ENCODE measurements at places on chromosomes 2 and 18.

DNA sequence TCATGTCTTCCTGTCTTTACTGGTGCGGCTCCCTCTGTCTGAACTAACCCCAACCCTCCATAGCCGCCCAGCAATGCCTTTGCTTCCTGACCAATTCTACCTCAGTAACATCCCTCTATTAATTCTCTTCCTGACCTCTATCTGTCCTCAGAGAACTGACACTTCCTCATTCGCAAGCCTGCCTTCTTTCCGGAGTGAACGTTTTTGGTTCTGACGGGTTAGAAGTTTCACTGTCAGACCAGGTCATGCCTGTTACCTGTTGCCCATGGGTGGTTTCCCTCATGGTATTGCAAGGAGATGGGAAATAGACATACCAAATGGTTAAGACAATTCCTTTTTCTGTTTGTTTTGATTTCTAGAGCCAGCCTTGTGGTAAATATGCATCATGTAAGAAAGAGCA is 453.4 kb upstream of the SLC14A2 start:
- DNase-seq, result no peak

GRCh38 chr18:47975701-47976100 is 45.2 kb upstream of the SMAD2 start:
- DNase-seq, result no peak

GRCh38 chr18:8912348-8913326 is 189.9 kb upstream of the NDUFV2 start:
- no peak for DNase-seq

GRCh38 chr2:173970516-173970924 is 5.3 kb upstream of the SP3 start:
- no peak for DNase-seq

DNA sequence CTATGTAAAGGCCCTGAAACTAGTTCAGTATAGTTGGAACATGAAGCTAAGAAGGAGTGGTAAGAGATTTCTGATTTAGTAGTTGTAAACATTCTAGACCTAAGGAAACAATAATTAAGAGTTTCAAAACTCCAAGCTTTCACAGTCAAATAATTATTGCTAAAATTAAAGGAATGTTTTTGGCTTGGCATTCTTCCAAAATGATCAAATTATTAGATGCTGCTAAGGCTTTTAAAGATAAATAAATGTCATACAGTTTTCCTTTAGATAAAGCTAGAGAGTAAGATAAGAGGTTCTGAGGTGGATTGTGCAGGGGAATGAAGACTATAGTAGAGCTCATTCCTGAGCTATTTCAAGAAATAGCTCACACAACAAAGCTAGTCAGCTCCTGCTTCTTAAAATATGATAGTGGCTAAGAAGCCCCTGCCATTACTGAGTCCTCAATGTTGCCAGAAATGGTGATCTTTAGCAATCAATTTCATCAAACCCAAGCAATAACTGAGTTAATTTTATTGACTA is 45.3 kb downstream of the ZC3H15 start:
- no peak for DNase-seq

DNA sequence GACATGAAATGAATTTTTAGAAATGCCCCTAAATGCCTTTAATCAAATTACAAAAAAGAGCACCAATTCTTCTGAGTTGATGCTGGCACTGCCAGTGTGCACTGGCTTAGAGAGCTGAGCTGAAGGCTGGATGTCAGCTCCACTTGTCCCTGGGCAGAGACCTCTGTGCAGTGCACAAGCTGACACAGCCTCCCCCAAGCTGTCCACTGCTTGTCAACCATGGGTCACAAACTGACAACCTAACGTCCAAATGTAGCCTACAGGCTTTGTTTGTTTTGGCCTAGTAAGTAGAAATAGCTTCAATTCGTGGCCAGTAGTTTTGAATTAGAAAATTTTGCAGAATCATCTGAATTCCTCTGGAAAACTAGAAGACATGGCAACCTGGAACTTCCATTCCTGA is 605.6 kb downstream of the DCC start:
- DNase-seq, result no peak

- DNase-seq, result peak; percentile 32
These were observed 39.3 kb upstream of the C1GALT1C1L start for GRCh38 chr2:43715300-43716098.

DNA sequence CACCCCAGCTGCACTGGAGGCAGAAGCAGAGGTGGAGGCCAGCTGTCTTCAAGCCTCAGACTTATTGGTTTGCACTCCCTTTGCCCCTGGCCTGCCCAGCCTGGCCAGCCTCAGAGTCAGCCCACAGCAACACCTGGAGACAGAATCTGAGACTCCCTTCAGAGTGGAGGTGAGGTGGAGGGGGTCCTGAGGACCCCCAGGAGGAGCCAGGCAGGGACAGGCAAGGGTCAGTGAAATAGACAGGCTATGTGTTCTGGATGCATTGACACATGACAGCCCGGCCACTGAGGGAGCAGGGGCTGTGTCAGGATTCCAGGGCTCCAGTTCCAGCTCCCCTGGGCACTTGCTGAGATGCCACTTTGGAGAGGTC is 309.7 kb downstream of the MYCN start:
- DNase-seq, result no peak

- peak; percentile 67 for DNase-seq
These were observed 1500.6 kb upstream of the TMEFF2 start for GRCh38 chr2:193695367-193695766.

DNA sequence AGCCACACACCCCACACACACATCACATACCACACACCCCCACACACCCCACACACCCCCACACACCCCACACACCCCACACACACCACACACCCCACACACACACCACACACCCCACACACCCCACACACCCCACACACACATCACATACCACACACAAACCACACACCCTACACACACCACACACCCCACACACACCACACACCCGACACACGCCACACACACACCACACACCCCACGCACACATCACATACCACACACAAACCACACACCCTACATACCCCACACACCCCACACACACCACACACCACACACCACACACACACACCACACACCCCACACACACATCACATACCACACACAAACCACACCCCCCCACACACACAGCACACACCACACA is 22.4 kb downstream of the TWIST2 start:
- DNase-seq, result peak; percentile 34

DNA sequence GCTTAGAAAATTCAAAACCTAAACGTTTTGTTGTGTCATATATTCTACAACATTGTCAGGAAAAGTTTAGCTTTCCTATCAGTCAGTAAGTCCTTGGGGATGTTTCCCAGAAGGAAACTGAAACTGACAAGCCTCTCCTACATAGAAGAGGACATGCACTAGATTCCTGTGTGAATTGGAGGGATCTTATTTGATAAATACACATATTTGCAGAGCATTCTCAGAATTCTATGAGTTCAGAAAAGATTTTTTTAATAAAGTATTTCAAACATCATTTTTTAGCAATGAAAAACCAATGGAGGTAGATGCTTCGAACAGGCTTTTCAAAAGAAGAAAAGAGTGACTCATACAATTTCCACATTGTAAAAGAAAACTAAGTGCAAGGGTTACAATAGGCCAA is 1706.7 kb downstream of the SUCLG1 start:
- no peak for DNase-seq

DNA sequence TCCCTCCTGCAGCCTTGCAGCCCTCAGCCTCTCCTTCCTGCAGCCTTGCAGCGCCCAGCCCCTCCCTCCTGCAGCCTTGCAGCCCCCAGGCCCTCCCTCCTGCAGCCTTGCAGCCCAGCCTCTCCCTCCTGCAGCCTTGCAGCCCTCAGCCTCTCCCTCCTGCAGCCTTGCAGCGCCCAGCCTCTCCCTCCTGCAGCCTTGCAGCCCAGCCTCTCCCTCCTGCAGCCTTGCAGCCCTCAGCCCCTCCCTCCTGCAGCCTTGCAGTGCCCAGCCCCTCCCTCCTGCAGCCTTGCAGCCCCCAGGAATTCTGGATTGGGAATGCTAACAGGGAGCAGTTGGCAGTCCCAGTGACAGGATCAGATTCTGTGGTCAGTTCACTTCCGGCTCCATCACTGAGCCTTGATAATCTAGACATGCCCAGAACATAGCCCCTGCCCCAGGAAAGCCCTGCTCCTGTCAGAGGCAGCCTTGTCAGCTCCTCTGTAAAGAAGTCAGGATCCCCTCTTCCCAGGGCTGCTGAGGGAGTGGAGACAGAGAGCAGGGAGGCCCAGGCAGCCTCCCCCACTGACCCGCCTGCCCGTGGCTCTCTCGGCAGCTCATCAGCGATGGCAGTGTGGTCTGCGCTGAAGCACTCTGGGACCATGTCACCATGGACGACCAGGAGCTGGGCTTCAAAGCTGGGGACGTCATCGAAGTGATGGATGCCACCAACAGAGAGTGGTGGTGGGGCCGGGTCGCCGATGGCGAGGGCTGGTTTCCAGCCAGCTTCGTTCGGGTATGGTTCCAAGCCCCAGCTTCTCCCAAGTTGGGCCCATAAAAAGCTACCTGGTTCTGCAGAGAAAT is 54.8 kb downstream of the FAM168B start:
- DNase-seq, result no peak

- DNase-seq, result no peak
These were observed 126.6 kb upstream of the SLC14A2 start for GRCh38 chr18:45488645-45489044.

DNA sequence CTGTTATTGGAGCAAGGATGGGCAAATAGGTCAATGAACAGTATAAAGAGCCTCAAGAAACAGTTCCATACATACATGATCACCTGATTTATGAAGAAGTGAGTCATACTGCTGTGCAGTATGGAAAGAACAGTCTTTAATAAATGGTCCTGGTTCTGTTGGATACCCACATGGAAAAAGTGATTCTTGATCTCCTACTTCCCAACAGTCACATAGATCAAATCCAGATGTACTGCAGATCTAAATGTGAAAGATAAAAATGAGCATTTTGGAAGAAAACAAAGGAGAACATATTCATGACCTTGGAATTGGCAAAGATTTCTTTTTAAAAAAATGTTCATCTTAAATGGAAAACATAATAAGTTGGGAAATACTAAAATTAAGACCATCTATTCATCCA is 75.8 kb downstream of the CCDC148 start:
- no peak for DNase-seq

GRCh38 chr2:68018727-68019126 is 44.1 kb downstream of the C1D start:
- DNase-seq, result no peak

GRCh38 chr2:134758633-134759032 is 39.8 kb upstream of the TMEM163 start:
- no peak for DNase-seq

GRCh38 chr2:30368258-30368657 is 78.8 kb upstream of the LCLAT1 start:
- DNase-seq, result peak; percentile 72

DNA sequence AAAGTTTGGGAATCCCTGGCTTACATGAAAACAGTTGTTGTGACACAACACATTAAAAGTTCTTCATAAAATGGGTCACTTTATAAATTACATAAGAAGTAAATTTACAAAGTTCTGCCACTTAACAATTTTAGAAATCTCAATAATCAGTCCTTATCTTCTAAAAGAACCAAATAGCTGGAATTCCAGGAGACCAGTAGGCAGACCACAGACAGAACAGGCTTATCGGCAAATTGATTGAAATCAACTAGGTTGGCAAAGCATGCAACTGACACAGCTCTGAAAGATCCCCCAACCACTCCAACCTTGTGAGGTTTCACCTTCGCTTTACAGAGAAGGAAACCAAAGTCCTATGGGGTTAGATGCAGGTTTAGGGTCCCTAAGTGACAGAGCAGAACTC is 103.0 kb downstream of the DNER start:
- DNase-seq, result no peak

DNA sequence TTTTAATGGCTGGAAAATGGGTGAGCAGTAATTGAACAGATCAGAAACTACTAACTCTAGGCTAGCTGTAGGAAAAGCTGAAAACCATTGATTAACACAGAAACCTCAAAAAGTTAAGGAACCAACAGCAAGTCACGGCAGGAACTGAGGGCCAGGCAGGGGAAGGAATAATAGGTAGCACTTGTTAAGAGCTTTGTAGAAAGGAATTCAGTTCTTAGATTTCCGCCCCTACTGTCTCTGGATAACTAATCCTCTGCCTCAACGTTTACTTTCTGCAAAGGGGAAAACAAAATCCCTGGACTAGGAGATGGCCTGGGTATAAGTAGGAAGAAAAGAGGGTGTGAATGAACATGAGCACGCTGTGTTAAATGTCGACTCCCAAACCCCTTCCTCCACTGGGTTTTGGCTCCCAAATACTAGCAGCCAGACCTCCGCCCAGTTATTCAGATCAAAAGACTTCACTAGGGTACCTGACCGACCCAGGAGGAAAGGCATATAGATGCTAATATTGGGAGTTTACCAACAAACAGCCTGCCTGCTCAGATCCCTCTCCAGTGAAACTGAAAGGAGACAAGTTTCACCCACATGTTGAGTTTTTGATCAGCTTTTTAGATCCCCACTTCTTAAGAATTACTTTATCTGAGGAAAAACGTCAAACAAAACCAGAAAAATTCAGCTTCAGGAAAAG is 12.4 kb downstream of the SMAD2 start:
- no peak for DNase-seq

GRCh38 chr18:27985832-27986231 is 191.1 kb downstream of the CDH2 start:
- no peak for DNase-seq

GRCh38 chr2:7665880-7666279 is 748.7 kb downstream of the RNF144A start:
- no peak for DNase-seq

DNA sequence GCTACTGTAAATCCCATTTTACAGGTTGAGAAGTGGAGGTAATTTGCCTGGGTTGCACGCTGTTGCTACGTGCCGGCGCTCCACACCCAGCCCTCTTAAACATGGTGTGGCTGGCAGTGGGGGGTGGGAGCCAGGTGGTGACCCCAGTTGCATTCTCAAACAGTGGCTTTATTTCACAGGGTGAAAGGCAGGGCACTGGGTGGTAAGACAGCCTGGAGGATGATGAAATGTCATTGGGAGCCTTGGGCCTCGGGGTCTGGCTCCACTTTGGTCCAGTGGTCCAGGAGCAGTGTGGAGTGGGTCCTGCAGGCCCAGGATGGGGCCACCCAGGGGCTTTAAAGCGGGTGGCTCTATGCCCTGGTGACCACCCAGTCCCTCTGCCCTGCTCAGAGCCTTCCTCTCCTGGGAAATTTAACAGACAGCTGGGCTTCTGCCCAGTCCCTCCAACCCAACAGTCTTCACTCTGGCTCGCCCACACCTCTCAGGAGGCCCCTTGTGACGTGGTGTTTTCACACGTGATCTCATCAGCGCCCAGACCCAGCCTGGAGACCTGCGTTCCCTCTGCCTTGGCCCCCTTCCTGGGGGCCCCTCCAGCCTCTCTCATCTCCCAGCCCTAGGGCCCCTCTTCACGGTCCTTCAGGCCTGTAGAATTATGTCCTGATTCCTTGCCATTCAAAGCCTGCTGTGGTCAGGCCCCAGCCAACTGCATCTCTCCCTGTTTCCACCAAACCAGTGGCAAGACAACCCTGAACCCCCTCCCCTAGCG is 92.5 kb downstream of the INHBB start:
- no peak for DNase-seq

- DNase-seq, result no peak
These were observed 719.5 kb downstream of the DPP10 start for GRCh38 chr2:115161771-115162493.

- DNase-seq, result peak; percentile 21
These were observed at the start of gene MCFD2 for GRCh38 chr2:46915281-46915810. MCFD2 (minus strand) TSS chr2:46915806; CDS start chr2:46909171, 6,635 bp downstream.

GRCh38 chr2:230018153-230018552 is 50.6 kb downstream of the SLC16A14 start:
- peak; percentile 89 for DNase-seq
